ENCODE measurements at places on chromosomes 11 and 22. TPM values are rescaled to one million over a fixed set of nuclear protein-coding genes. Genes with fewer than 3 reads are reported as not detected.

MB gene
- not detected for total RNA-seq

VPS26B gene
- 83.0 TPM for total RNA-seq

DNA sequence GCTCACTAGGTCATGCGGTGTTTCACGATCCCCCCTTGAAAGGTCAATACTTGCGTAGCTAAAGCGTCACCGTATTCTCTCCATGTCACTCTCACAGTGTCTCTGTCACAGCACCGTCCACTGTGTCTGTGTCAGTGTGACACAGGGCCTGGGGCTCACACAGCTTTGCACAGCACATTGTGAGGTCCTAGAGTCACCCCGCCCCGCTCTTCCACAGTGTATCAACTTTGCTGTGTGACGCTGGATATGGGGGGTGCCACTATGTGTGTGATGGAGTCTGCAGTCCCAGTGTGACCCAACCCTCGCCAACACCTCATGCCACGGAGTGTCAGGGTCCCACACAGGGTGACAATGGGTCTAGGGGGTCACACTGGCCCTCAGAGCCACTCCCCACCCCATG, 583 bp downstream of the P4HA3 start:
- DNase-seq, result no peak

GRCh38 chr11:117396970-117397369, 69.3 kb downstream of the CEP164 start:
- DNase-seq, result no peak

DNA sequence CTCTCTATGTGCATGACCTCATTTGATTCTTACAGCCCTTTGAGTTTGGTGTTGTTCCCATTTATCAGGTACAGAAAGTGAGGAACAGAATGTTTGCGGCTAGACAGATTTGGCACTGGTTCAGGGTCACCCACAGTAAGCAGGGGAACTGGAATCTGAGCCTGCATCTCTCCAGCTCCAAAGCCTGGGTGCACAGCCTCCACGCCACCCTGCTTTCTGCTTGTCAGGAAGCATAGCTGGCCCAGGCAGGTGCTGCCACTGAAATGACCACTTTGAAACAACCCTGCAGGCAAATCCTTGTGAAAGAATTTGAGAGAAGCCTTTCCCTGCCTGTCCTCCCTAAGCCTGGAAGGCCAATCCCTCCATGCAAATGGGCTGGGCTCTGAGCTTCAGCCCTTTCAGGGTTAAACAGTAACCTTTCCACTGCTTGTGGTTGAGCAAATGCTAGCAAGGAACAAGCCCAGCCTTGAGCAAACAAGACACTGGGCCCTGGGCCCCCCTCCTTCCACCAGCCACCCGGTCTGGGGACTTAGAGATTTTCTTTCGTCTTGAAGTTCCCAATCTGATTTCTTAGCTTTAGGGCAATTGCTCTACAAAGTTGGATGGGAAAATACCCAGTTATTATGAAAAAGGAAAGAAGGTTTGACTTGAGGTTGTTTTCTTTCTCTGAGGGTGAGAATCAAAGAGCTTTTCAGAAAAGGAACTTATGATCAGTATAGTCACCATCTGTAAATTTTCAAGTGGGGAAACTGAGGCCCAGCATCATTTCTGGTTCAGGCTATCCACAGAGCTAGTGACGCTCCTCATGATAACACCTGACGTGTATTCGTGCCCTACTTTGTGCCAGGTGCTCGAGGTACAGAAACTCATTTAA, 19.4 kb downstream of the EHF start:
- no peak for DNase-seq

GRCh38 chr11:78869293-78869692, 294.6 kb upstream of the NARS2 start:
- no peak for DNase-seq

DNA sequence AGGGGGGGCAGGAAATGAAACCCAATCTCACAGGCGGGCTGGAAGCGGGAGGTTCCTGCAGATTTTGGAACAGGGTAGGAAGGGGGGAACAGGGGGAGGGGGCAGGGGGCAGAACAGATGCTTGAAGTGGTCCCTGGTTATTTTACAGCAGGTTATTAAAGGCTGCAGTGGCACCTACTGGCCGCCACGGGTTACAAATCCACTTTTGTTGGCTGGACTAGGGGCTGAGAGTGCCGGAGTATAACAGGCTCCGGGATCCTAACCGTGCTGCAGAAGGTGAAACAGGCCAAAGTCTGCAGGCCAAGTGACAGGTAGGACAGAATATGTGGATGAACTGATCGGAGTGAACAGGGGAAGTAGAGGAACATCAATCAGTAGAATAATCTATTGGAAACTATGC, 2.5 kb downstream of the ROBO3 start:
- DNase-seq, result no peak

All from natural killer cell (primary cell).